ENCODE measurements at places on chromosomes 6 and 20. TPM values are rescaled to one million over a fixed set of nuclear protein-coding genes. Genes with fewer than 3 reads are reported as not detected.
A peak's percentile ranks its signal among the peaks of the same experiment; 100 is the strongest.

MYB gene
- total RNA-seq: 0.43 TPM

ADIG gene
- not detected for total RNA-seq

DNA sequence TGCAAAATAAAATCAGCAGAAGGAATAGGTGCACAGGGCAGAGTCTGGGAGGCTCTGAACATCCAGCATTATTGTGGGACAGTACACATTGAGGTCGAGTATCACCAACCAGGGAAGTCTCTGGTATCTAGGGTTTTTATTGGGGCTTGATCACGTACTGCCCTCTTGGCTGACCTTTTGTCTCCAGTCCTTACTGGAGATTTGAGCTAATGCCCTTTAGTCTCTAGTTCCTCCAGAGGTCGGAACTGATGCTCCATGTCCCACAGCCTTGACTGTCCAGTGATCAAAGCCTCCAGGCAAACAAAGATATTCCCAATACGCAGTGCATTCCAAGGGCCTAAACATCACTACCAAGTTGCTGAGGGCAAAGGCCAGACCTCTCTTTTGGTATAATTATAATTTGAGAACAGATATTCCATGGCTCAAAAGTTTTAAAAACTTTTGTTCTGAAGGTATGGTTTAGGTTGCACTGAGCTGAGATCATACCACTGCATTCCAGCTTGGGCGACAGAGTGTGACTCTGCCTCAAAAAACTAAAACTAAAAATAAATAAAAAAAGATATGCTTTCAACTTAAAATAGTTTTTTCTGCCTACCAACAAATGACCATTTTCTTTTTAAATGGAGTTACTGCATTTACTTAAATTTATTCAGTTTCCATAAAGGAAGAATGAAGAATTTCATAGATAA lies 56.9 kb upstream of the DYNLRB1 start:
- DNase-seq: no peak

- DNase-seq: no peak
Observed at GRCh38 chr6:52254731-52255378, 10.6 kb upstream of the IL17F start.

BPIFB4 gene
- total RNA-seq: not detected

DNA sequence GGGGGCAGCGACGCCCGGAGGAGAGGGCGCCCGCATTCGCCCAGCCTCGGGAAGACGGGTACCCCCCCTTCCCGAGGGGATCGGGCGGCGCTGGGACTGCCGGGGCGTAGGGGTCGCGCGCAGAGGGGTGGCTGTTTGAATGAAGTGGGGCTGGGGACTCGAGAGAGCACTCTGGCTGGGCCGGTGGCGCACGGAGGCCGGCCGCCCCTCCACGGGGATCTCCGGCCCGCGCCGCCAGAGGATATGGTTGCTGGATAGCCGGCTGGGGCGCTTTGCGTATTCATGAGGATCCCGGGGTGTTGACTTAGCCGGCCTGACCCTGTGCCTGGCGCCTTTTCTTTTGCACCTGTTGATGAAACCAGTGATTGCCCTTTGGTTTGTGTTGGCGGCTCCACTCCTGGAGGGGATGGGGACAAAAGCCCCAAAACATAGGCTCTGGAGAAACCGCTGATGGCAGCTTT lies 469 bp downstream of the SYNJ2 start:
- peak; percentile 51 for DNase-seq

GRCh38 chr6:142478117-142478516 lies 176.3 kb downstream of the ADGRG6 start:
- peak; percentile 28 for DNase-seq

ZBTB46 gene
- 13.8 TPM for total RNA-seq

GLP1R gene
- not detected for total RNA-seq

GRCh38 chr6:138959521-138959920 lies 28.5 kb downstream of the REPS1 start:
- no peak for DNase-seq

GRCh38 chr6:27547157-27548075 lies 74.5 kb upstream of the ZNF184 start:
- DNase-seq: peak; percentile 60

All from fibroblast of villous mesenchyme (primary cell).